ENCODE measurements at places on chromosomes 4 and X.
A peak's percentile ranks its signal among the peaks of the same experiment; 100 is the strongest.

DNA sequence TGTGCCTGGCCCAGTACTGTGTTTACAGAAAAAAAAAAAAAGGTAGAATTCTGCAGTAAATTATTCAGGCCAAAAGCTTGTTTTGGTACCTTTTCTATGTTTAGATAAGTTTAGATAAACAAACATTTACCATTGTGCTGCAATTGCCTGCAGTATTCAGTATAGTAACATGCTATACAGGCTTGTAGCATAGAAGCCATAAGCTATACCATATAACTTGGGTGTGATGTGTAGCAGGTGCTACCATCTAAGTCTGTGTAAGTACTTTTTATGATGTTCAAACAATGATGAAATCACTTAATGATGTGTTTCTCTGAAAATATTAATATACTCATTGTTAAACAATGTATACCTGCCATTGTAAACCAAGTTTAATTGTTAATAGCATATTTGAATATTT lies 241.6 kb upstream of the HS3ST1 start:
- no peak for DNase-seq

GRCh38 chr4:87543835-87544461 lies 14.8 kb upstream of the SPARCL1 start:
- DNase-seq: peak; percentile 52

GRCh38 chr4:52045028-52045427 lies 6.1 kb upstream of the SPATA18 start:
- DNase-seq: no peak

- DNase-seq: peak; percentile 80
These were observed 43.5 kb downstream of the CLOCK start for GRCh38 chr4:55503169-55503568.

DNA sequence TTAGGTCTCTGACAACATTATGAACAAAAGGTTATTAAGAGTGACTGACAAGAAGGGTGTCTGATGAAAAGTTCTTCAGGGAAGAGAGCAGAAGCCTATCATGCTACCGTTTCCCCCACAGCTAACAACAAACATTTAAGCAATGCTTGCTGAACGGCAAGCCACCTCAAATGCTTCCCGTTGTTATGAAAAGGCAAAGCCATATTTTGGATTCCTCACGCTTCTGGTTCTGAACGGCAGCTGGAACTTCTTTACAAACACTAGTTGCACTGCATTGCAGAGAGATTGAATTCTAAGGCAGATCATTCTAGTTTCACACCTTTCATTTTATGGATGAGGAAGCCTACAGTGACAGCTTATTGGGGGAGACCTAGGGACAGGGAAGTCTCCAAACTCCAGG lies 48.6 kb upstream of the NAP1L5 start:
- no peak for DNase-seq

- DNase-seq: no peak
These were observed 44.8 kb downstream of the RBMX start for GRCh38 chrX:136835761-136836160.

DNA sequence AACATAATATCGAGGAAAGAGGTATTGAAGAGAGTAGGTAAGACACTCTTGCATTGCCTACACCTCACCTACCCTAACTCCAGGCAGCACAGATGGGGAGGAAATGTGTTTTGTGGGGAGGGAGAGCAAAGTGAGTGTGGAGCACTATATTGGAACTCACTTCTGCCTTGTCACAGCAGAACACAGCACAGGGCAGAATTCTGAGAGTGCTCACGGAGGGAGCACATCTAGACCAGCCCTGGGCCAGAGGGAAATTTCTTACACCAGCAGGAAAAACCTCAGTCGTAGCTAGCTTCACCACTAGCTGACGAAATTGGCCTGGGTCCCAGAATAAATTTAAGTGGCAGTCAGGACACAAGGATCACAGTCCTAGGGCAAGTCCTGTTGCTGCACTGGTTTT lies 517.3 kb downstream of the TMA16 start:
- DNase-seq: no peak

DNA sequence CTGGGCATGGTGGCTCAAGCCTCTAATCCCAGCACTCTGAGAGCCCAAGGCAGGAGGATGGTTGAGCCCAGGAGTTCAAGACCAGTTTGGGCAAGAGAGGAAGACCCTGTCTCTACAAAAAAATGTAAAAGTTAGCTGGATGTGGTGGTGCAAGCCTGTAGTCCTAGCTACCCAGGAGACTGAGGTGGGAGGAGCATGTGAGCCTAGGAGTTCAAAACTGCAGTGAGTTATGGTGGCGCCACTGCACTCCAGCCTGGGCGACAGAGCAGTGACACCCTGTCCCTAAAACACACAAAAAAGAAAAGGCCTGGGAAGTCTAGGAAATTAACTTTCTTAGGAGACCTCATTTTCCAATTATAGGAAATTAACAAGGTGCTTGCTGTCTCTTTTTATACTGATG lies 76.8 kb downstream of the JAKMIP1 start:
- DNase-seq: no peak

- no peak for DNase-seq
These were observed 104.1 kb upstream of the MAB21L2 start for GRCh38 chr4:150477869-150478268.

GRCh38 chrX:39766085-39766726 lies 331.6 kb downstream of the BCOR start:
- no peak for DNase-seq

GRCh38 chrX:154649503-154650220 lies 3.7 kb downstream of the CTAG2 start:
- DNase-seq: peak; percentile 2

DNA sequence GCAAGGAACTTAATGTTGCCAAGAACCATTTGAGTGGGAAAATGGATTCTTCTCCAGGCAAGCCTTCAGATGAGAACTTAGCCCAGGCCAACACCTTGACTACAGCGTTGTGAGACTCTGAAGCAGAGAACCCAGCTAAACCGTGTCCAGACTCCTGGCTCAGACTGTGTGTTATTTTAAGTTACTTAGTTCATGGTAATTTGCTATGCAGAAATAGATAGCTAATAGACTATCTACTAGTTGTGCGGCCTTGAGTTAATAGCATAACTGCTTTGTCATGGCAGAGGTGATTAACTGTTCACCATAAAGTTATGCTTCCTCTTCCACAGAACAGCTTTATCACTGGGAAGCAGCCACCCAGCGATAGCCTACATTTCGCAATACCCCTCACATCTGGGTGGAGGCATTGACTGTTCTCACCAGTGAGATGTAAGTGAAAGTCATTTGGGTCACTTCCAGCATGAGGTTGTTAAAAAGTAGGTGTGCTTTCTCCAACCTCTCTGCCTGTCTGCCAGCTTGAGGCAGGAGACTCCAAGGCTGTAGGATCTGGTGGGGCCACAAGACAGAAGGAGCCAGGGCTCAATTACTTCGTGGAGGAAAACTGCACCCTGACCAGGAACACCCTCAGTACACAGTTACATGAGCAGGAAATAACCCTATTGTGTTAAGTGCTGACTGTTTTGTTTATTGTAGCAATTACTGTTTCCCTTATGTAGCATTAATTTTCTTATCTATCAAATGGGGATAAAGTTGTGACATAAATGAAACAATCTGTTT lies 94.2 kb downstream of the GPAT3 start:
- DNase-seq: peak; percentile 29

DNA sequence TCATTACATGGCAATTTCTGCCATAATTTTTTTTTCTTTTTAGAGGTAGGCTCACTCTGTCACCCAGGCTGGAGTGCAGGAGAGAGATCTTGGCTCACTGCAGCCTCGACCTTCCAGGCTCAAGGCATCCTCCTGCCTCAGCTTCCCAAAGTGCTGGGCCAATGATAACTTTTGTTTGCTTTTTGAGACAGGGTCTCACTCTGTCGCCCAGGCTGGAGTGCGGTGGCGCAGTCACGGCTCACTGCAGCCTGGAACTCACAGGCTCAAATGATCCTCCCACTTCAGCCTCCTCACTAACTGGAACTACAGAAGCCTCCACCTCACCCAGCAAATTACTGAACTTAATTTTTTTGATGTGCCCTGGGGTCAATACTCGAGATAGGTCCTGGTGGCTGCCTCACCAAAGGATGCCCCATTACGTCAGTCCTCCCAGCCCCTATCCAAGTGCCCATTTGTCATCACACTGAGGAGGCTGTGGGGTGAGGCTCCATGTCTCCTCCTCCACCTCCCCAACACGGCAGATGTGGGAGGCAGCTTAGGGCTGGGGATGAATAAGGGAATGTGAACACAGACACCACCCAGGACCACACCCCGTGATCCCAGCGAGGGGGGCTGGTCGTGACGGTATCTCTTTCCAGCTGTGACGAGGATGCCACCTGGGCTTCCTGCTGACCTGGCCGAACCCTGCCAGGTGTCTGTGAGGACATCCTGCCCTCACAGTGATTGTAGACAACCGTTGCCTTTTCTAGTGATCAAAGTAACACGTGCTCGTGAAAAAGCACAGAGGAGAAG lies 12.4 kb upstream of the NKX1-1 start:
- no peak for DNase-seq

DNA sequence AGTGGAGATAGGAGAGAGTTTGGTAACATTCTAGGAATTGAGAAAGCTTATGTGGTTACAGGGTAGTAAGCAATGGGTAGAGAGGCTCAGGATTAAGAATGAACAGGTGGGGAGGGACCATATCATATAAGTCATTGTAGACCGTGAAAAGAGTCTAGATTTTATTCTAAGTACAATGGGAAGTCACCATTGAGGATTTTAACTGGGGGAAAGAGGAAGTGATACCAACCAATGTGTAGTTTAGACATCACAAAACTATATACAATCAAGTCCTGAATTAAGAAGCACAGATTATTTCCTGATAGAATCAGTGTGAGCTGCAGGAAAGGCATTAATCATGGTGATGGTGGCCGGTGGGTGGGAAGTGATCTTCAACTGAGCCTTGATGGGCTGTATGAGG lies 178.3 kb upstream of the ZIC3 start:
- no peak for DNase-seq

DNA sequence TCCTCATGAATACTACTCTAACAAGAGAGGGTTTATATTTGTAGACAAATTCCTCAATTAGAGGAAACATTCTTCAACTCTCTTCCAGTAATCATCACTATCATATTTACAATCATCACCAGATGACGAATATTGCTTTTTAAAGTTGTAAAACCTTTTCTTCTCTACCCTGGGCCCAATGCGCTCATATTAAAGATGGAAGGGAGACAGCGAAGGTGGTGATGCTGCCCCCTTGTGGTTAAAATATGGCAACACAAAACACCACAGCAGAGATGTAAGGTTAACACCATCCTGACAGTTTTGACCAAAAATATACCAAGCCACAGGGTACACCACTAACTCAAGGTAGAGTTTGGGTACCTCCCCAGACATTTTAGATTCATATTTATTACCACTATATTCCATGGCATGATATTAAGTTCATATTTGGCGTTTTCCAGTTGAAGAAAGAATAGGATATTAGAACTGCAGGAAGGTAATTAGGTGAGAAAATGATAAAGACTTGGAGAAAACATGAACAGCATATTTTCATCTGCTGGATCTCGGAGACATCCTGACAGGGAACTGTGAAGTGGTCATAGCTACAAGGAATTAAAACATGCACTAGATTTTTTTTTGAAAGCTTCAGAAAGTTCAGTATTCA lies 72.8 kb downstream of the SLC9A7 start:
- peak; percentile 39 for DNase-seq

DNA sequence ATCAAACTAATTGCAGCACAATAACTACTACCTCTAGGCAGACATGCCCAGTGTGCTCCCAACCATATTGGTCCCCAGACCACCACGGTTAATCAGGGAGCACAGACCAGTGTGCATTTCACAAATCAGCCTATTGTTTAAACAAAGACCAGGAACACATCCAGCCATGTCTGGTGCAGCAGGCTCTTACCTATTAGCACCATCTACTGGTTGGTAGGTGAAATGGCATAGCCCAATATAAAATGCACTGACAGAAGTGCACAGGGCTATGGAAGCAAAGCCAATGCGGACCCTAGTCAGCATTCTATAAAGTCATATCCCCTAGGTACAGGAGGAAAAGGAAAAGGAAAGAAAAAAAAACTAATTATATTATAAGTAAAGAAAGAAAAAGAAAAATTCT lies 15.5 kb upstream of the CYLC1 start:
- no peak for DNase-seq

DNA sequence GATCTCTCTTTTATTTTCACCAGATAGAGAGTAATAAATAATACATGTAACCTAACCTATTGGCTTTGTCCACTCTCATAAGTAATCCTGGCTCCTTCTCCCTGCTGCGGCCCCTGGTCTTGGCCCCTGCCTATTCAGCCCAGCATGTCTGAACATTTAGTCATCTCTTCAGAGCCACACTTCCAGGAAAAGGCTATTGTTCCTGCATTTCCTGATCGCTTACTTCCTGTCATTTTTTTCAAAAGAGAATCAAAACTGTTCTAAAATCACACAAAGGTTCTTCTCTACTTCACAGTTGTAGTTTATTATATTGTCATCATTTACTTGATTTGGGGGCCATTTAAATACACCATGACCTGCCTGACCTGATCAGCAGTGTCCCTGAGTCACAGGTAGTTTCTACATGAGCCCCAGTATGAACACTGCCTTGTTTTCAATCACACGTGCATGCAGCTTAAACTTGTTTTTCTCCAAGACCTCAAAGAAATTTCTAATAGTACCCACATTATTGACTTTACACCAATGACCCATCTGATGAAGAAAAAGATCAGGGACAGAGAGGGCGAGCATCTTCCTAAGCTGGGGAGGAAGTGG lies 47.4 kb upstream of the KDR start:
- DNase-seq: peak; percentile 54

GRCh38 chr4:188661502-188661901 lies 522.3 kb downstream of the TRIML1 start:
- no peak for DNase-seq

GRCh38 chr4:110905367-110905766 lies 282.5 kb upstream of the PITX2 start:
- DNase-seq: no peak

GRCh38 chr4:26815199-26815598 lies 45.4 kb upstream of the STIM2 start:
- DNase-seq: no peak

DNA sequence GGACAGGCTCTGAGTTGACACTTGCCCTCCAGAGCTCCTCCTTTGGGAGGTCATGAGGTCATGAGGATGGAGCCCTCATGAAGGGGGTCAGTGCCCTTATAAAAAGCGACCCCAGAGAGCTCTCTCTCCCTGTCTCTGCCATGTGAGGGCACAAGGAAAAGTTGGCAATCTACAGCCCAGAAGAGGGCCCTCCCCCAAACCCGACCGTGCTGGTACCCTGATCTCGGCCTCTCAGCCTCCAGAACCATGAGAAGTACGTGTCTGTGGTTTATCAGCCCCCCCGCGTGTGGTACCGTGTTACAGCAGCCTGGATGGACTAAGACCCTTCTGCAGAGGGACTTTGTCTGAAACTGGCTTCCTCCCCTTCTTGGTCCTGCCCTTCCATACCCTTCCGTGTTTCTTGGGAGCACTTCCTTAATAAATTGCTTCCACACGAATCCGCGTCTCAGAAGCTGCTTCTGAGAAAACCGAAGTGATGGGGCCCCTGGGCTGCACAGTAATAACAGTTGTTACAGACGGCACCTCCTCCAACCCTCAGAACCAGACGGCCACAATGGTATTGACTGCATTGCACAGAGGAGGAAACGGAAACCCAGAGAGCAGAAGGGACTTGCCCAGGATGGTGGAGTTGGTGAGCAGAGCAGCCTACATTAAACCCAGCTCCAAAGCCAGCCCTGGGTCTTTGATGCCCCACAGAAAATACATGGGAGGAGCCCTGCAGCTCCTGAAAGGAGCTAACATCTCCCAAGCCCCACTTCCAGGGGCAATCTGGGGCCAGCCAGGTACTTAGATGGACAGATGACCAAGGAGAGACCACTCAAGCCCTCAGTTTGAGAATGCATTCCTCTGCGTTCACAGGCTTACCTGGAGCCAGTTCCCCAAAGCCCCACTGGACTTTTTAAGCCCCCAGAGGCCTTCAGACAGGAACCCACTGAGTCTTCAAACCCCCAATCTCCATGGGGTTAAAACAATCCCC lies 242.7 kb downstream of the BCOR start:
- no peak for DNase-seq
